ENCODE measurements at places on chromosomes 3 and 15.

GRCh38 chr3:14789221-14789620 lies 29.5 kb upstream of the FGD5 start:
- no peak overlapping the region for H3K4me3 ChIP-seq
- H3K27me3 ChIP-seq: no peaks in the 10 kb centered on the region
- no peaks in the 10 kb centered on the region for H3K36me3 ChIP-seq
- no peak for DNase-seq
- H3K4me1 ChIP-seq: no peaks in the 10 kb centered on the region

DNA sequence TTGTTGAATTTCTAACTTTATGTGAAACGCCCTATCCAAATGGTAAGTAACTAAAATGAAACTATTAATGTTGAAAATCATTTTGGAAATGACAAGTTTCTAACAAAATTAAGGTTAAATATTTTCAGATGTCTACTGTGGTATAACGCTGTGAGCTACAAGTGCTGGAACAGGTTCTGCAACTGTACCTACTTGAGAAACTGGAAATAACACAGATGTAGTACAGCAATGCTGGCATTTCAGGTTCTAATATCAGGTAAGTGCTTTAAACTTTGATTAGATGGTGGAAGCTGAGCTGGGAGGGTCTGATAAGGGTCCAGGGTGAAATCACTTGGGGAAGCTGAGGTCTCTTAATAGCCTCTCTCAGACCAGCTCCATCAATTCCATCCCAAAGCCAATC lies 315.1 kb downstream of the STXBP5L start:
- H3K27ac ChIP-seq: no peak overlapping the region
- H3K4me3 ChIP-seq: no peak overlapping the region
- no peaks in the 10 kb centered on the region for H3K27me3 ChIP-seq
- H3K36me3 ChIP-seq: no peaks in the 10 kb centered on the region

GRCh38 chr3:131260525-131260924 lies 121.0 kb upstream of the NUDT16 start:
- H3K36me3 ChIP-seq: no peaks in the 10 kb centered on the region
- H3K4me3 ChIP-seq: no peak overlapping the region
- no peaks in the 10 kb centered on the region for H3K27me3 ChIP-seq
- no peak overlapping the region for H3K27ac ChIP-seq
- DNase-seq: no peak
- H3K4me1 ChIP-seq: no peaks in the 10 kb centered on the region

DNA sequence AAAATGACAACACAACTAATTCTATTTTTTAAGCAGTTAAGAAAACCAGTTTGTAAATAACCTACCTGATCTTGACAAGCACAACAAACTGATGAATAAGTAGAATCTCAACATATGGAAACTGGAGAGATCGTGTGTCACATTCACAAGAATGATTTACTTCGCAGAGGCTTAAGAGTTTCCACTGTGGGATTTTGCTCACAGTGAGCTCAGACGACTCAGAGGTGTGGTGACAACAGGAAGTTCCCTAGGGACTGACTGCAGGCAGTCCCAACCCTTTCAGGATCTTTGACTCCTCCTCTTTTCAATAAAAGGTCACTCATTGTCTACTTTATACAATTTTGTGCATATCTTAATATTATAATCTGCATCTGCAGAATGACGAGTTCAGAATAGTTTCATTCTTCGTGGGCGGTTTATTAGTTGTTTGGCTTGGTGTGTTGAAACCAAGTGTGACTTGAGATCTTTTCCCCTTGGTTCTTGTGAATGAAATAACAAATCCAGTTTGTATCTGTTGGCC lies at the start of gene LIPH:
Gene LIPH, minus strand, starts transcription at position 231 of the 520 bp plus-strand sequence. Its CDS starts 117 bp downstream, at position 114.
- H3K36me3 ChIP-seq: no peaks in the 10 kb centered on the region
- no peak for DNase-seq
- no peaks in the 10 kb centered on the region for H3K27me3 ChIP-seq
- H3K4me3 ChIP-seq: no peak within 1 kb of the TSS

GRCh38 chr3:13860001-13860400 lies 19.9 kb downstream of the WNT7A start:
- H3K36me3 ChIP-seq: no peaks in the 10 kb centered on the region
- no peak overlapping the region for H3K4me3 ChIP-seq
- H3K27me3 ChIP-seq: no peaks in the 10 kb centered on the region
- no peak for DNase-seq
- no peak overlapping the region for H3K27ac ChIP-seq

- H3K4me3 ChIP-seq: no peak overlapping the region
- DNase-seq: no peak
- H3K36me3 ChIP-seq: no peaks in the 10 kb centered on the region
- H3K4me1 ChIP-seq: no peaks in the 10 kb centered on the region
- no peak overlapping the region for H3K27ac ChIP-seq
These were observed 3.5 kb downstream of the EIF4A2 start for GRCh38 chr3:186786922-186787321.

GRCh38 chr3:183354325-183354831 lies 74.0 kb downstream of the MCF2L2 start:
- H3K4me3 ChIP-seq: no peak overlapping the region
- H3K4me1 ChIP-seq: no peaks in the 10 kb centered on the region
- H3K27ac ChIP-seq: no peak overlapping the region
- H3K27me3 ChIP-seq: no peaks in the 10 kb centered on the region
- no peaks in the 10 kb centered on the region for H3K36me3 ChIP-seq

DNA sequence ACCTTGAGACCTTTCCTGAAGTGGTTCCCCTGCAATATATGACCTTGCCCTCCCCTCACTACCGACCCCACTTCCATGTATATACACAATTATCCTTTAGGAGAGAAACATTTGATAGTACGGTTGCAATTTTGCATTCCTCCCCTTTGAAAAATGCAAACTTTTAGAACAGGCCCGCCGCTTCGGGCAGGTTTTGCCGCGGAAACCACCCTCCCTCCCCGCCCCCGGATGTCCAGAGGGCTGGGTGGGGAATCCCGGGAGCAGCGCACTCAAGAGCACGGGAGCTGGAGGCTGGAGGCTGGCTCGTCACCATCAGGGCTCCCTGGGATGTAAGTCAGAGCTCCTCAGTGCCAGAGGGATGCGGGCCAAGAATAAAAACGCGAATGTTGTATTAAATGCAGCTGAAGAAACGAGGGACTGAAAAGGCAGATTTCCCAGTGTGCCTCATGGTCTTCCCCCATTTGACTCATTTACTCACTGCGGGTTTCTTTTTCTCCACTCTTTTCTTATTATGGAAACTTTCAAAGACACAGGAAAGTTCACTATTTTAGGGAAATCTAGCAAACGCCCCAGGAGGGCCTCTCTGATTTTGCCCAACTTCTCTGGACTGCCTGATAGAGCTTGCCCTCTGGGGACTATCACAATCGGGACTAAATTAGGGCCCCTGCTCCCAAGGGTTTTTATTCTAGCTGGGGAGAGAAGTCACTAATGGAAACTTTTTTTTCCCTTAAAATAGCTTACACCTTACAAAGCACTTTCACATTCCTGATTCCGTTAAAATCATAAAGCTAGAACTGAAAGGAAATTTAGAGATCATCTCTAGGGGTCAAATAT lies 2.9 kb upstream of the USP3 start:
- H3K4me3 ChIP-seq: peak overlapping the region; percentile 25
- H3K36me3 ChIP-seq: no peaks in the 10 kb centered on the region
- H3K27me3 ChIP-seq: no peaks in the 10 kb centered on the region
- H3K4me1 ChIP-seq: peaks cover 11% of the 10 kb centered on the region

- H3K27ac ChIP-seq: no peak overlapping the region
- H3K4me3 ChIP-seq: no peak overlapping the region
- no peak for DNase-seq
- H3K4me1 ChIP-seq: no peaks in the 10 kb centered on the region
- no peaks in the 10 kb centered on the region for H3K27me3 ChIP-seq
These were observed 200.7 kb downstream of the KCNH8 start for GRCh38 chr3:19348941-19349564.

GRCh38 chr3:94928921-94929320 lies 866.1 kb downstream of the NSUN3 start:
- H3K36me3 ChIP-seq: no peaks in the 10 kb centered on the region
- H3K4me1 ChIP-seq: no peaks in the 10 kb centered on the region
- H3K27me3 ChIP-seq: no peaks in the 10 kb centered on the region

DNA sequence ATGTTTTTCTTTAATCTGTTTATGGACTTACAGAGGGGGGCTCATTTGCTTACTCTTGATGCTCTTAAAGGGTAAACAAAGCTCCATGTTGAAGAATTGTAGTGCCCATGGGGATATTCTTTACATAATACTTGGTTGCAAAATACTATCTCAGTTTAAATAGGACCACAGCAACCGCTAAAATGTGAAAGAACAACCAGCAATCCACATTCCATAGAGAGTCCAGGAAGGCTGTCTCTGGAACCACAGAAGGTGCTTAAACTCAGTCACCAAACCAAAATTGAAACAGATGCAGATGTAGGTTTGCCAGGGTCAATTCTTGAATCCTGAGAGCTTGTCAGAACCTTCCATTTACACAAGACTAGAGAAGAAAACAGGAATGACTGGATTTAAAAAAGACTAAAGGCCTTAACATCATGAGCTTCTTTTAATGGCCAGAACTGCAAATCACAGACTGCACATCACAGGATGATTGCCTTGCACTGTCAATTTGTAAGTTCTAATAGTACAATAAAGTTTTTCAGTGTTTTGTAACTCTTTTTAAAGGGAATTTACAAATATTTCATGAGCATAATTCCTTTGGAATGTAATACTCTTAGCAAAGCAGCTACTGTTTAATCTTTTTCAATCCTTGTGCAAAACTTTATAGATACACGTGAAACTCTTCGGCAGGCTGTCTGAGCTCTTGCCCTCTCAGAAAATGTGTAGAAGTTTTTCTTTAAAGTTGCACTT lies 661.6 kb downstream of the SI start:
- no peaks in the 10 kb centered on the region for H3K27me3 ChIP-seq
- H3K27ac ChIP-seq: no peak overlapping the region
- no peak overlapping the region for H3K4me3 ChIP-seq
- no peaks in the 10 kb centered on the region for H3K4me1 ChIP-seq
- DNase-seq: no peak
- H3K36me3 ChIP-seq: no peaks in the 10 kb centered on the region

- no peak overlapping the region for H3K27ac ChIP-seq
- H3K4me3 ChIP-seq: no peak overlapping the region
- H3K4me1 ChIP-seq: no peaks in the 10 kb centered on the region
- no peak for DNase-seq
- H3K27me3 ChIP-seq: no peaks in the 10 kb centered on the region
These were observed 1.7 kb downstream of the SEC13 start for GRCh38 chr3:10319251-10319650.

DNA sequence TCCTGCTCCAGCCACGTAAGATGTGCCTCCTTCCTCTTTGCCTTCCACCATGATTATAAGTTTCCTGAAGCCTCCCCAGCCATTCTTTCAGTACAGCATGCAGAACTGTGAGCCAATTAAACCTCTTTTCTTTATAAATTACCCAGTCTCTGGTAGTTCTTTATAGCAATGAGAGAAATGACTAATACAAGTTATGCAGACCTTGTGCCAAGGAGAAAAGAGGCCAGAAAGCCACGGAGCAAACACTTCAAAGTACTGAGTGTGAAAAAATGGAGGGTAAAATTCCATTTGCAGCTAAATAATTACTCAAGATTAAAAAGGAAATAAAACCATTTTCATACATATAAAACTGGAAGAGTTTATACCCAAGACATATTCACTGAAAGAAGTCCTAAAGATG lies 213.6 kb upstream of the LINGO1 start:
- H3K27me3 ChIP-seq: no peaks in the 10 kb centered on the region
- H3K4me1 ChIP-seq: no peaks in the 10 kb centered on the region

Measured in uterus (tissue), 4 donors.